ENCODE measurements at places on chromosomes 3 and 15. TPM values are rescaled to one million over a fixed set of nuclear protein-coding genes. Genes with fewer than 3 reads are reported as not detected.

DNA sequence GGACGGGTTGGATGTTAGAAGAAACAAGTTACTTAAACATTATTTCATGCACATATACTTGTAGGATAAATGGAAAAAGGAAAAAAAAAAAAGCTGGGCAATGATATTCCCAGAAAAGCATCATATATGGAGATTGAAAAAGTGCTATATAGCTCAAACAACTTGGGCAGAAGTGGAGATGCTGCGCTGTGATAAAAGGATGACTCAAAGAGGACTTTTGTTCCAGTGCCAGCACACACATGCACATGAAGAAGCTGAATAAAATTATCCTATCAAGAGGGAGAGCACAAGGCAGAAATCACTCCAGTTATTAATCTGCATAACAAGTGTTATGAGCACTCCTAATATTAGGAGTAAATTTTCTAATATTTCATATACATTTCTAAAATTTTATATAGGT lies 30.9 kb downstream of the FRMD4B start:
- no peak overlapping the region for H3K27ac ChIP-seq
- H3K36me3 ChIP-seq = no peaks in the 10 kb centered on the region
- no peak overlapping the region for H3K4me3 ChIP-seq
- DNase-seq = peak; percentile 19

MYEF2 gene
- total RNA-seq = 22.6 TPM

- peaks cover 7% of the 10 kb centered on the region for H3K27me3 ChIP-seq
- no peak for DNase-seq
- H3K36me3 ChIP-seq = no peaks in the 10 kb centered on the region
- no peak overlapping the region for H3K4me3 ChIP-seq
- H3K4me1 ChIP-seq = peaks cover under 1% of the 10 kb centered on the region
Observed at GRCh38 chr15:31300981-31301672, 25.5 kb upstream of the KLF13 start.

DNA sequence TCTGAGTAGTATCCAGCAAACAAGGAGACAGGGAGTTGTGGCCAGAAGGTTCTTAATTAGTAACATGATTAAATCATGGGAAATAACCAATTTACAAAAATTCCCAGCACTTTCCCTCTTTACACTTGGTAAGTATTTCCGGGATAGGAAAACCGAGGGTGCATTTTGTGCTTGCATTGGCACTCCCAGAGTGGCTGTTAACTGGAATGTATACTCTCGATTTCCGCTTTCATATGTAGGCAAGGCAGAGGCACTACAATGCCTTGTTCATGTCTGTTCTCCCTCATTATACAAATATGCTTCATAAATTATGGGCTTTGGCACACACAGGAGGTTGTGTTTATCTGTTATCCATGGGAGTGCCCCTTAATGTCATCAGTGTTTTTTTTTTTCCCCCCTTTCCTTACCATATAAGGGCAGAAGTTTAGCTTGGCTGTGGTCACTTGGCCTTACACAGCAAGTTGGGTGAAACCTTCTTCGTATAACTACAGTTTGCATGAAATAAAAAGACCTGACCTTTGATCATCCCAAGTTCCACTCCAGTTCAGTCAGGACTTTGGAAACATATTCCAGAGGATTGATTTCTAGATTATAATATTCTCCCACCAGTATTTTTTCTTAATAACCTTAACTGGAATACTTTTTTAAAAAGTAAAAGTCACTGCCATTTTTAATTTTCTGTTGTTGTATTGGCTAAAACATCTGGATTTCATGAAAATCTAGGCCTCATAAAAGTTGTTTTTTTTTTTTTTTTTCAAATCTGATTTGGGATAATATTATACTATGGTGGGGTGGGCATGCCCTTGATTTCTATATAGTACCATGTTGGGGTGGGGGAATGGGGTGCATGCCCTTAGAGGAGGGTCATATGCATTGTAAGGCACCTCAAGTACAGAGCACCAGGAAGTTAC lies 8.9 kb downstream of the TPM1 start:
- no peaks in the 10 kb centered on the region for H3K27me3 ChIP-seq
- peak; percentile 81 for DNase-seq
- H3K27ac ChIP-seq = peak overlapping the region; percentile 92
- H3K4me1 ChIP-seq = peaks cover 74% of the 10 kb centered on the region

FAM107A gene
- not detected for total RNA-seq

DNA sequence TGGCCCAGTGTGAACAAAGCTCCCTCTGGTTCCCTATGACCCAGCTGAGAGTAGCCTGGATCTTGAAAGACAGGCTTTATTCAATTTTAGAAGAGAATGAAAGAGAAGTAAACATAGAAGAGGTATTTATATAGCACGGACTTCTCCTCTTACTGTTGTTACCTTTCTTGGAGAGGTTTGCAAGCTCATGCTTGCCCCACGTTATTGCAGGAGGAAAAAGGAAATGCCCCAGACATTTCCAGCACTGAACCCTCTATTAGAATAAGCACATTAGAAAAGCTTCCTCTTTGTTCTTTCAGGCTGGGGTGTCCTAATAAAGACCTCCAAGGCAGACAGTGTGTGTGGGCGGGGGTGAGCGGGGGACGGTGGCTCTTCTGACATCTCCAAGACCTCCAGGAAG lies 98.7 kb upstream of the AGBL1 start:
- no peaks in the 10 kb centered on the region for H3K4me1 ChIP-seq
- H3K27me3 ChIP-seq = no peaks in the 10 kb centered on the region
- no peak overlapping the region for H3K27ac ChIP-seq

GRCh38 chr3:105448338-105448982 lies 81.8 kb downstream of the ALCAM start:
- peaks cover 8% of the 10 kb centered on the region for H3K4me1 ChIP-seq
- no peak overlapping the region for H3K27ac ChIP-seq
- DNase-seq = peak; percentile 41

All from astrocyte (in vitro differentiated cells and primary cell).